ENCODE measurements at places on chromosomes 12 and 14. TPM values are rescaled to one million over a fixed set of nuclear protein-coding genes. Genes with fewer than 3 reads are reported as not detected.

MFAP5 gene
- 0.60 TPM for polyA plus RNA-seq

TAS2R7 gene
- polyA plus RNA-seq = not detected

ZBTB42 gene
- polyA plus RNA-seq = 1.6 TPM

LRRC9 gene
- not detected for polyA plus RNA-seq

SMCO2 gene
- 0.14 TPM for polyA plus RNA-seq

COQ6 gene
- 28.5 TPM for polyA plus RNA-seq

ASB2 gene
- 1.6 TPM for polyA plus RNA-seq

PTPRB gene
- polyA plus RNA-seq = 0.04 TPM

OR11H12 gene
- polyA plus RNA-seq = not detected

MAP1LC3B2 gene
- polyA plus RNA-seq = 3.1 TPM

PDZRN4 gene
- polyA plus RNA-seq = not detected

HRK gene
- not detected for polyA plus RNA-seq
